ENCODE measurements at places on chromosomes 1 and 21.

DNA sequence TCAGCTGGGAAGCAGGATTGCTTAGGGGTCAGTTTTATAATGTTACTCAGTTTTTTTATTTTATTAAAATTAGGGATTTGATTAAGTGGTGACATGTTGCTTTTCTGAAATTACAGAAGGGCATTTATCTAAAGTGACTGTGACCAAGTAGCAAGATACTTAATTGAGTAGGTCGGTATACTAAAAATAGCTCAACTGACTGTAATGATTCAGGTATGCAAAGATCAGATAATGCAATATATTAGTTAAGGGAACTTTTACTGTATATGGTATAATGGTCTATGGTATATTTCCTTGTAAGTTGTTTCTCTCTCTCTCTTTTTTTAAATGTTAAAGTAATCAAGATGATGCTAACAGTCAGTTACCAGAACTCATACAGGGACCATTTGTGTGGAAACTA is 26.2 kb downstream of the RLF start:
- DNase-seq, result no peak

- DNase-seq, result peak; percentile 76
Observed at GRCh38 chr1:202810615-202811295, at the start of gene PCAT6. Gene PCAT6 (plus strand): TSS chr1:202810954.

DNA sequence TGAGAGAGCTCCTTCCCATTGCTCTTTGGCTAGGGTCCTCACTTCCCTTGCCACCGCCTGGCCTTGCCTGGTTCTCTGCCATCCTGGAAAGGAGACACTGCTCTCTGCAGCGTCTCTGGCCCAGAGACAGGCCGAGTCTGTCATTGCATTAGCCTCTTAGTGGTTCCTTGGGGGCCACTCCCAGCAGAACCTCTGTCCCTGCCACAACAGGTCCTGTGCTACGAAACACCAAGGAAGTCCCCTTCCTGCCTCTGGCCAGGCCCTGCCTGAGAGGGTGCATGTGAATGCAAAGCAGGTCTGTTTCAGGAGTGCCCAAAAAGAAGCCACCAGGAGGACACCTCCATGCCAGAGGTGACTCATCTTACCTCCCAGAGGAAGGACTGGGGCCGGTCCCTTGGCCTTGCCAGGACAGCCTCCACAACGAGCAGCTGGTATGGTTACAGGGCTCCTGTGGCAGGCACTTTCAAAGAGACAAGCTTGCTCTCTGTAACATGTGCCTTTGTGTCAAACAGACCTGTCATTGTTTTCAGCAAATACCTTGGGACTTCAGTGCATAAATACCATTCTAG is 59.6 kb downstream of the VPS26C start:
- DNase-seq, result peak; percentile 40

DNA sequence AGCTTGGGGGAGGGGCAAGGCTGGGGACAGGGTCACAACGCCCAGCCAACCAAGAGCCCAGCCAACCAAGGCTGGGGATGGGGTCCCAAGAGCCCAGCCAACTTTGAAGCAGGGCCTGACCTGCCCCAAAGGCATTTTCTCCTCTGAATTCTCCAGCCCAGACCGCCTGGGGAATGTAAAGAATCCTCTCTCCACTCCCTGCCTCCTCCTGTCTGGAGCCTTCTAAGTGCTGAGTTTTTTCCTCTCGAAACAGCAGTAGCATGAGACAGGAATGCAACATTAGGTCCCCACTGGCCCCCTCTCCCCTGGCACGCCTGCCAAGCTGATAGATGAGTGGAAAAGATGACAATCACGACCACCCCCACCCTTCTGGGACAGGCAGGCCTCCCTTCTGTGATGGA is 17.0 kb downstream of the C1orf198 start:
- DNase-seq, result no peak

GRCh38 chr1:44610527-44611148 is 63.6 kb downstream of the TMEM53 start:
- no peak for DNase-seq

GRCh38 chr1:33093004-33093403 is 12.1 kb downstream of the AZIN2 start:
- DNase-seq, result no peak

- no peak for DNase-seq
Observed at GRCh38 chr1:157400766-157401165, 151.5 kb downstream of the FCRL5 start.

GRCh38 chr1:16019644-16020277 is 1.9 kb upstream of the HSPB7 start:
- peak; percentile 15 for DNase-seq

DNA sequence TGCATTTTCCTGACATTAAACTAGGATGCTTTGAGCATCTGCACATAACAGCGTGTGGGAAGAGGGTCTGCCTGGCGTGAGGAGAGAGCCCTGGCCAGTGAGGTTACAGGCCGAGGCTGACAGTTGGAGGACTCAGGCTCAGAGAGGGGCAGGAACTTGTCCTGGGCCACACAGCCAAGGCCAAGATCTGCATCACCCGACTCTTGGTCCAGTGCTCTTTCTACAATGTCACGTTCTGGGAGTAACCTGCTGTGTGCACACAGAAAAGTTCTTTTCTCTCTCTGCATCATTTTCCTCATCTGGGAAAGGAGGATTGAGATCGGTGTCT is 42.8 kb upstream of the RUNX3 start:
- DNase-seq, result no peak

Measured in bronchial epithelial cell (primary cell).